ENCODE measurements at places on chromosomes 6 and 20.

- no peak for DNase-seq
These were observed 281.9 kb upstream of the RNF24 start for GRCh38 chr20:4297127-4297826.

- no peak for DNase-seq
These were observed 30.5 kb downstream of the MAFB start for GRCh38 chr20:40658509-40658908.

- no peak for DNase-seq
These were observed 183.6 kb downstream of the PRL start for GRCh38 chr6:22113026-22113766.

- no peak for DNase-seq
These were observed 31.6 kb downstream of the OPRM1 start for GRCh38 chr6:154070657-154071056.

DNA sequence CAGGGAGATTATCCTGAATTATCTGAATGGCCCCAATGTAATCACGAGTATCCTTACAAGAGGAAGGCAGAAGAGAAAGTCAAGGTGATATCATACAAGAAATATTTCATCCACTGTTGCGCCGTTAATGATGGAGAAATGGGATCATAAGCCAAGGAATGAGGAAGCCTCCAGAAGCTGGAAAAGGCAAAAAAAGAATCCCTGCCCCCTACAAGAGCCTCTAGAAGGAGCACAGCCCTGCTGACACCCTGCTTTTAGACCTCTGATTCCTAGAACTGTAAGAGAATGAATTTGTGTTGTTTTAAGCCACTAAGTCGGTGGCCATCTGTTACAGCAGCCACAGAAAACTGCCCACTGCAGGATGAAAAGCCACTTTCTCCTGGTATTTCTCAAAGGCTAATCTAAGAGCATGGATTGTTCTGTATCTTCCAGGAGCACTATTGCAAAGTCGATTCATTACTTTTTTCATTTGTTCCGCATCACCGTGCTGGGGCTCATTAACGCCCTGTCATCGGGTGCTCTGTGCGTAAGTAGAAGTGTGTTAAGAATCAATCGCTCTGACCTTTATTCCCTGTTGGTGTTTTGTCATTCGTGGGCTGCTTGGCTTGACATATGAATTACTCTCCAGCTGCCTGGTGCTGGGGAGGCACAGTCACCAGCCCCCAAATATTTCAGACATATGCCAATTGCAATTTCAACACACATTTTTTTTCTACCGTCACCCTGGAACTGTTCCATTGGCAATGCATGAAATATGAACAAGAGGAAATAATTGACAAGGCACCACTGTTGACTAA, 117.0 kb downstream of the PCSK2 start:
- DNase-seq, result no peak

DNA sequence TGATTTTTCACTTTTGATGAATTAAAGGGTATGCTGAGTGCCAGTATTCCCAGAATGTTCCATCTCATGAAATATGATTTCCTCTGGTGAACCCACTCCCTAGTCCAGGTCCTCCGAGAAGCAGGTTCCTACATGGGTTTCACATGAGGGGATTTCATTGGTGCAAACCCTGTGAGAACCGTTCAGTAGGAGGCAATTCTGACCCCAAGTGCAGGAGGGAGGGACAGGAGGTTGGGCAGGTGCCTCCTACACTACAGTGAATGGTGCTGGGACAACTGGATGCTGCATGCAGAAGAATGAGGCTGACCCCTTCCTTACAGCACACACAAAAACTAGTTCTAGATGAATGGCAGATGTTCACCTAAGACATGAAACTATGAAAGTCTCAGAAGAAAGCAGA, 5.1 kb upstream of the ULBP2 start:
- DNase-seq, result no peak

GRCh38 chr6:6736791-6737654, 148.5 kb downstream of the LY86 start:
- no peak for DNase-seq

DNA sequence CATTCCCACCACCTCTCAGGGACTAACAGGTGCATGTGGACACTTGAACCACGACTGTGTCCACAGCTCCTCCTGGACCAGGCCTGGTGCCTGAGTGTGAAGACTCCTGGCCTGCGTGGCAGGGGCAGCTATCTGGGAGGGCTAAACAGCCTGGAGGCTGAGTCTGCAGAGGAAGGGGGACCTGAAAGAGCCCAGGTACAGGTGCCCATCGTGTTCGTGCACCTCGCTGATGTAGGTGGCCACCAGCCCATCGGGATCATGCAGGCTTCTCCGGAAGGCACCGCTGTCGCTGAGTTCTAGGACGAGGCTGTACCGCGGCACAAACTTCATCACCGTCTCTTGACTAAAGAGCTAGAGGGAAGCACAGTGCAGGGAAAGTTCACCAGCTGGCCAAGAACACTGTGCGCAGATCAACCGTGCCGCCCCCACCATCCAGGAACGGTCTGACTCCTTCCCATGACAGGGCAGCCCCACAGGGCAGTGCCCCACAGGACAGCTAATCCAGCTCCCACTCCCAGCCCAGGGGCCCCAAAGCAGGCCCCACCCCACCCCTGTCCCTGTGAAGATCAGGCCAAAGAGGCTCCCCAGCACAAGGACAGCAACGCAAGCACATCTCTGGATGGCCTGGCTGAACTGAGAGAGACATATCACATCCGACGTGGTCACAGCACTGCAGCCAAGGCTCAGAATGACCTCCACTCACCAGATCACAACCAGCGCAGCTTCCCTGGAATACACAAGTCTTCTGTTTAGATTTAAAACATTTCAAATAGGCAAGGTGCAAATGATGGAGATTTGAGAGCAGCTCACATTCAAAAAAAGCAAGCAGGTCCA, 14.8 kb downstream of the CST7 start:
- DNase-seq, result no peak

DNA sequence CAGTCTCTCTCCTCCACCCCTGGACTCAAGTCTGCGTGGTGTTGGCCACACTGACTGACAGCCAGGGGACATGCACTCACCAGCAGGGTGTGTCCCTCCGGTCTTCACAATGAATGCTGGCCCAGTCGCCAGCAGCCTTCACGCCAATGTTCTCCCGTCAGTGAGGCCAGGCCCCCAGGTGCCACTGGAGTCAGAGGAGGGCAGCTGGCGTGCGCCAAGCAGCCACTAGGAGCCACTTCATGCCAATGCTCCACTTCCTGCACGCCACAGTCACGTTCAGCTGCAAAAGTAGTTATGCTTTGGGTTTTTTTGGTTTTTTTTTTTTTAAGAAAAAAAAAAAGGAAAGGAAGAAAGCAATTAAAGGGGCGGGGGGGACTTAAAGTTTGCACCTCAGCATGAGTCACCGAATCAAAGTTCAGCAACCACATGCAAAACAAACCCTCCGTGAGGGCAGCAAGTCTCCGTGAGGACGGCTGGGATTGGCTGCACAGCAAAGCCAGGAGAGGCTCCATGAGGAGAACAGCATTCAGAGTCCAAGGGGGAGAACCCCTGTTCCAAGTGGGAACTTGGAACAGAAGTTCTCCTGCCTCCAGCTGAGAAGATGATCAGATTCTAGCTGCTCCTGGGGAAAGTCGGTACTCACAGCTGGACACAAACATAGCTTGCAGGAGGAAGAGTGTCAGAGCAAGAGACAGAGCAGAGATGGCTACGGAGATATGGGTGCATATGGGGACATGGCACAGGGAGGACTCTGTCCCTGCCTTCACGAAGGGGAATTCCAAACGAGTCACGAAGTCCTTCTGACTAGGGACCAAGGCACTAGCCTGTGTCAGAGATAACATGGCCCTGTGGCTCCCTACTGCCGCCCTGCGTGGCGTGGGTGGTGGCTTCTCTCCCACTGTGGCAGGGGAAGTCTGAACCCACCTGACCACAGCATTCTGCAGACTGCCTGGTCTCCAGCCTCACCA, at the start of gene ZC3H12D:
Gene ZC3H12D (minus strand): TSS at position 282 of the 968 bp plus-strand sequence. CDS start 10,471 bp downstream, outside the sequence.
- no peak for DNase-seq

- DNase-seq, result no peak
These were observed 26.8 kb upstream of the DDR1 start for GRCh38 chr6:30857549-30857948.

- DNase-seq, result no peak
These were observed 183.5 kb downstream of the DST start for GRCh38 chr6:56459030-56459805.

DNA sequence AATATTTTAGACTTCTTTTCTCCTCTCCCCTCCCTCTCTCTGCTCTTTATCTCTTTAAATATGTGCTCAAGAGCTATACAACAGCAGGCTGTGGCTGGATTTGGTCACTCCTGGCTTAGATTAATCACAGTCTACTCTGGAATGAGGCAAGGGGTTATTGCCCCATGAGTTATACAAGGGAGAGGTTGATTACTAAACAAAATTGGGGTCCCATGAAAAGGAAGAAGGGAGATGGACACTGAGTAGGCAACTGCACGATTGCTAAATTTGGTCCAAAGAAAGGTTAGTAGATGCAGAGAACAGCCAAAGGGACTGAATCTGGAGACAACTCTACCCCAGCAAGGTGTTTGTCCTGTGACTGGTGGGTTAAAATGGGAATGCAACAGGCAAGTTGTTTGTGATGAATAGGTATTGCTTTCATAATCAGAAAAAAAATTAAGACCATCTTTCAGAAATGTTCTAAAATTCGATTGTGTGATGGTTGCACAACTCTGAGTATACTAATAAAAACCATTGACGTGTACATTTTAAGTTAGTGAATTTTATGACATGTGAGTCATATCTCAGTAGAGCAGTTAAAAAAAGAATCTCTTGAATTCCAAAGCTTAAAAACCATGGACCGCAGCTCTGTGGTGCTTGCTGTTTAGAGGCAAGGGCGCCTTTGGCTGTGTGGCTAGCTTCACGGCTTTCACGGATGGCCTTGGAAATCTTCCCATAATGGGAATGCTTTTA, 57.1 kb downstream of the KIZ start:
- DNase-seq, result no peak

- no peak for DNase-seq
These were observed 72.7 kb downstream of the BLOC1S5 start for GRCh38 chr6:7991536-7991935.

DNA sequence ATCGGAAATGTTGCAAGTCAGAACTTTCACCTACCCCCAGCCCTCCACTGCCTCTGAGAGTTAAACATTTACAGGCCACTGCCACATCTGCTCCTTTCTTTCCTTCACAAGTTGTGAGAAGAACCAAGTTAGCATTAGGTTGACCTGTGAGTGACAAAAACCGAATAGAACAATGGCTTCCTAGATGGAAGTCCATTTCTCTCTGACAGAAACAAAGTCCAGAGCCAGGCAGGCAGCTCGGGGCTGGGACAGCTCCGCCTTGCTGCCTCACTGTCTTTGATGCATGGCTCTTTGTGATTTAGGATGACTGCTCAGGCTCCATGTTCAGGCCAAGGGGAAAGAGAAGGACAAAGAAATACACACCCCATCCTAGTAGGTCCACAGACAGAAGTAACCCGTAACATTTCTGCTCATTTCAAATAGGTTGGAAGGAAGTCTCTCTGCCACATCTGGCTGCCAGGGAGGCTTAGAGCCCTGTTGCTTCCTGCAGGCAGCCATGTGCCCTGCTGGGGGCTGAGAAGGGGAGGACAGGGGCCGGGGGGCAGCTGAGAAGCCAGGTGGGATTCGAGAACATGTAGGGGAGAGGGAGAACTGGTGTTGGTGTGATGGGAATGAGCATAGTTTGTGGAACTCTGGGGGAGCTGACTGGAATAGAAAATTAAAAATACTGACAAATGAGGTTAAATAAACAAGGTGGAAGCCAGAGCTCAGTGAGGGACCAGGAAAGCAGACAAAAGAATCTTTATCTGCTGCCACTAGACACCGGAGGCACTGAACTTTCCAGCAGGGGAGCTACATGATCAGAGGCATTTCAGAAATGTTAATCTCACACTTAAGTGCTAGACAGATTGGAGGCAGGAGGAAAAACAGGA, 19.5 kb upstream of the IER3 start:
- no peak for DNase-seq

- no peak for DNase-seq
These were observed 171.7 kb downstream of the CLIC5 start for GRCh38 chr6:45843848-45844521.

DNA sequence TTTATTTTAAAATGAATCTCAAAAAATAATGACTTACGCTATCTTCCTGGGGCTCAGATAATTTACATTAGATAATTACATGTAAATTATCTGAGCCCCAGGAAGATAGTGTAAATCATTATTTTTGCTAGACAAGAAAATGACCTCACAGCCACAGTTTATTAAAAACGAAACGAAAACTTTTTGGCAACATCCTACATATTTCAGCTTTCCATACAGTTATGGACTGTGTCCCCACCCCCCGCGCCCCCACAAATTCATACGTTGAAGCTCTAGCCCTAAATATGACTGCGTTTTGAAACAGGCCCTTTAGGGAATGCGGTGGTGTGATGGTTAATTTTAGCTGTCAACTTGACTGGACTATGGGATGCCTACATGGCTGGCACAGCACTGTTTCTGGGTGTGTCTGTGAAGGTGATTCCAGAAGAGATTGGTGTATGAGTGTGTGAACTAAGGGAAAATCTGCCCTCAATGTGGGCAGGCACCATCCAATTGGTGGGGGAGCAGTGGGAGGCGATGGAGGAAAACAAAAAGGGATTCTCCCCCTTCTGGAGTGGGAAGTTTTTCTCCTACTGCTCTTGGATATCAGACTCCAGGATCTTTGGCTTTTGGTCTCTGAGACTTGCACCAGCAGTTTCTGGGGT, 52.6 kb downstream of the TRPC4AP start:
- DNase-seq, result no peak

- no peak for DNase-seq
These were observed 43.1 kb upstream of the ZNF831 start for GRCh38 chr20:59120491-59120890.

DNA sequence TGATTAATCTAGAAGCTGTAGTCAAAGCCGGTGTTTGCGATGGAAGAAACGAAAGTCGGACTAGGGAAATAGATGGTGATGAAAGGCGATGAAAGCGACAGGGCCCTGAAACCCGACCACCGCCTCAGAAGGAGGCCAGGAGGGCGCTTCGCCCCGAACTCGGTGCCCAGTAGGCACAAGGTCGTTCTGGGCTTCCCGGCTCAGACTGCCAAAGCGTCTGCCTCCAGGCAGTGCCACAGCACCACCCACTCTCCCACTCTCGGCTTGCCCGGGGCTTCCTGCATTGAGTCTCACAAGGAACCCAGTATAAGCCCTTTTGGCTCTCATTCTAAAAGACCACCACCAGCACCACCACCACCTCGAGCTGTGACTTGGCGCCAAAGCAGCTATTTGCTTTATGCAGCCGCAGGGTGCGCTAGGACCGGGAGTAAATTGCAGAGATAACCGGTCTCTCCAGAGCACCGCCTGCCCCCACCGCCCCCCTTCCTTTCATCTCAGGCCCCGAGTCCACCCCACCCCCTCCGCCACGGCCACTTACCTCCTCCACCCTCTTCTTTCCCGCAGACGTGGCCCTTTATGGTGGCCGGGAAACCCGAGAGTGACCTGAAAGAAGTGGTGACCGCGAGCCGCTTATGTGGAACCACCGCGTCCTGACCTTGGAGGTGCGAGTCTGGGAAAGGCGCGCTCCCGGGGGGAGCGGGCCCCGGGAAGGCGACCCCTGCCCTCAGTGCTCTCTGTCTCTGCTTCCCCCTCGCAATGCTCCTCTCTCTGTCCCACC, 2.4 kb downstream of the TCF21 start:
- no peak for DNase-seq

- DNase-seq, result no peak
These were observed 173.1 kb upstream of the MMS22L start for GRCh38 chr6:97456070-97456469.
